ENCODE measurements at places on chromosomes 3 and 15.
A peak's percentile ranks its signal among the peaks of the same experiment; 100 is the strongest.

DNA sequence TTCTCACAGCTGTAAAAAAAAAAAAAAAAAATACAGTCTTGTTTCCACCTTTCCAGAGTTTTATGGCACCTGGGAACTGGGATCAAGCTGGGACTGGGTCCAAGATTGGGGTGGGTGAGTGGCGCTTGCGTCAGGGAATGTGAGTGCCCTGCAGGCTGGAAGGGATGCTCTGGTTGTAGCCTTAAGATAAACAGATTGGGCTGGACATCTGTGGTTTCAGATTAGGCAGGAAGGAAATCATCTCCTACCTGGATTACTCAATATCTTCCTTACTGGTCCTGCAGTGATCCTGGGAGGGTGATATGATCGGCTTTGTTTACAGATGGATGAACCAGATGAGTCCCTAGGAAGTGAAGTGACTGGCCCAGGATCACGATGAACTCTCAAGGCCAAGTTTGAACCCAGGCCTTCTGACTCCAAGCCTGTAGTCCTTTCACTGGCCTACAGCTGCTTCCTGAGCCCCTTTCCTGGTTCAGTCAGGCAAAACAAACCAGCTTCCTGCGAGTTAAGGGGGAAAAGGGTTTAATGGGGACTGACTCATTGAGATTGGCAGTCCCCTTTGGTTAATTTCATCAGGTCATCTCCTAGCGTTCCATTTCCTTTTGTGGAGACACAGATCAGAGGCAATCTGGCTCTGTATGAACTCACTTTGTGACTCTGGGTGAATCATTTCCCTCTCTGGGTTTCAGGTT, 179.8 kb downstream of the THSD4 start:
- DNase-seq = peak; percentile 51

DNA sequence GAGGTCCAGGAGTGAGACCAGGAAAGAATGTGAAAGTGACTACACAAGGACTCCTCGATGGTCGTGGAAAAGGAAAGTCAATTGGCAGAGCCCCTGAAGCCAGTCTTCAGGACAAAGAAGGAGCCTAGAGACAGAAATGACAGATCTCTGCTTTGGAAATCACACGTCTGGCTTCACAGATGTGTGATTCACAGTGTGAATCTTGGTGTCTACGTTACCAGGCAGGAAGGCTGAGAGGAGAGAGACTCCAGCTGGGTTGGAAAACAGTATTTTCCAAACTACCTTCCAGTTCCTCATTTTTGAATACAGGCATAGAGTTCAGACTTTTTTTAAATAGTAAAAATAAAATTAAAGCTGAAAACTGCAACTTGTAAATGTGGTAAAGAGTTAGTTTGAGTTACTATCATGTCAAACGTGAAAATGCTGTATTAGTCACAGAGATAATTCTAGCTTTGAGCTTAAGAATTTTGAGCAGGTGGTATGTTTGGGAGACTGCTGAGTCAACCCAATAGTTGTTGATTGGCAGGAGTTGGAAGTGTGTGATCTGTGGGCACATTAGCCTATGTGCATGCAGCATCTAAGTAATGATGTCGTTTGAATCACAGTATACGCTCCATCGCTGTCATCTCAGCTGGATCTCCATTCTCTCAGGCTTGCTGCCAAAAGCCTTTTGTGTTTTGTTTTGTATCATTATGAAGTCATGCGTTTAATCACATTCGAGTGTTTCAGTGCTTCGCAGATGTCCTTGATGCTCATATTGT, 6.0 kb downstream of the CCR2 start:
- no peak for DNase-seq

- no peak for DNase-seq
Measured at GRCh38 chr15:78620021-78620526, 722 bp downstream of the CHRNA3 start.

DNA sequence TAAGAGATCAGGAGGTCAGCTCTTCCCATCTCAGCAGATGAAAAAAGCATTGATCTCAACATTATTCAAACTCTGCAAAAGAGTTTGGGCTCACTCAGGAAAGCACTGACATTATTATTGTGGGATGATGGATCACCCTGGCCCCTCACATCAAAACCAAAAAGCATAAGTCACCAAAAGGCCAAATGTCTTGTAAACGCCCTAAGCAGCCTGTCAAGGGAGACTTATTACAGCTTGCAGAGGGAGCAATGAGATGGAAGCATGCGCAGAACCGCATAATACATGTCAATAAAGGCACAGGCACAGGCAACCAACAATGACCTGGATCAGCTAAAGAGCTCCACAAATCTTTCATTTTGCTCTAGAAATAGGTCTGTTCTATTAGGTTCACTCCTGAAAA, 4.6 kb downstream of the FSIP1 start:
- no peak for DNase-seq

- DNase-seq = no peak
Measured at GRCh38 chr3:180804916-180805315, 107.6 kb upstream of the FXR1 start.

DNA sequence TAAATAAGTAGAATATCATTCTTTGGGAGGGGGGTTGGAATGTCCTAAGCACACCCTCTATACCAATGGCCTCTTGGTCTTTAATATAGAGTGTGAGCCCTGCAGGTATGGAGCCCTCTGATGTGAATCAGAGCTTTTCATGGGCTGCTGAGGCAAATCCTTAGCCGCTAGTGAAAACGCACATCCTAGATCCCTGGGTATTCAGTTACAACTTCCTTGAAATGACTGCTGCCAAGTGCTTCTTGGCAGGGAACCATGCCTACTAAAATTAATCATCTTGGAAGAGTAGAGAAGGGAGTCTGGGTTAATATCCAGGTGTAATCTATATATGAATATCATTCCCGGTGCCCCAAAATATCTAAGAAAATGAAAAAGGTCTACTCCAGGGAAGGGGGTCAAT, 109.1 kb downstream of the POLQ start:
- DNase-seq = peak; percentile 45

GRCh38 chr3:46930166-46930944, 46.2 kb downstream of the CCDC12 start:
- no peak for DNase-seq

GRCh38 chr3:55269096-55269495, 218.0 kb downstream of the WNT5A start:
- DNase-seq = no peak

- no peak for DNase-seq
Measured at GRCh38 chr3:188589771-188590170, 435.8 kb downstream of the LPP start.

- DNase-seq = no peak
Measured at GRCh38 chr3:108300103-108300849, 3.9 kb downstream of the HHLA2 start.

GRCh38 chr3:177051411-177051810, 145.9 kb downstream of the TBL1XR1 start:
- DNase-seq = no peak

DNA sequence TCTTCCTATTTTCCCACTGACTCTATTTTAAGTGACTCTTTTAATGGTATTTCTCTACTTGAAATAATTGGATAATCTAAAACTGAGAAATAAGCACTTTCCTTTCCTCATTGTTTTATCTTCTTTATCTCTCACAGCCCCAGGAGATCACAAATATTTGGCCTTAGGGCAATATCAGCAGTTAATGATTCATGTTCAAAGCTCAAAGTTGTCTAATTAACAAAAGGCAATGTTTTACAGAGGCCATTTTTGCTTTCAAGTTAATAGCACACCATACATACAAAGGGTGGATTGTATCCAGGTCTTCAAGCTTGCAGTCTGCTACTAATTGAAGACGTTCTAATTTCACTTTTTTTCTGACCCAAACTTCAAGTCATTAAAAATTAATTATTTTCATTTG, 120.1 kb downstream of the LRRN1 start:
- DNase-seq = no peak

GRCh38 chr3:106208967-106209366, 340.2 kb upstream of the CBLB start:
- no peak for DNase-seq

- DNase-seq = peak; percentile 46
Measured at GRCh38 chr3:122890077-122890719, 95.3 kb downstream of the SLC49A4 start.

DNA sequence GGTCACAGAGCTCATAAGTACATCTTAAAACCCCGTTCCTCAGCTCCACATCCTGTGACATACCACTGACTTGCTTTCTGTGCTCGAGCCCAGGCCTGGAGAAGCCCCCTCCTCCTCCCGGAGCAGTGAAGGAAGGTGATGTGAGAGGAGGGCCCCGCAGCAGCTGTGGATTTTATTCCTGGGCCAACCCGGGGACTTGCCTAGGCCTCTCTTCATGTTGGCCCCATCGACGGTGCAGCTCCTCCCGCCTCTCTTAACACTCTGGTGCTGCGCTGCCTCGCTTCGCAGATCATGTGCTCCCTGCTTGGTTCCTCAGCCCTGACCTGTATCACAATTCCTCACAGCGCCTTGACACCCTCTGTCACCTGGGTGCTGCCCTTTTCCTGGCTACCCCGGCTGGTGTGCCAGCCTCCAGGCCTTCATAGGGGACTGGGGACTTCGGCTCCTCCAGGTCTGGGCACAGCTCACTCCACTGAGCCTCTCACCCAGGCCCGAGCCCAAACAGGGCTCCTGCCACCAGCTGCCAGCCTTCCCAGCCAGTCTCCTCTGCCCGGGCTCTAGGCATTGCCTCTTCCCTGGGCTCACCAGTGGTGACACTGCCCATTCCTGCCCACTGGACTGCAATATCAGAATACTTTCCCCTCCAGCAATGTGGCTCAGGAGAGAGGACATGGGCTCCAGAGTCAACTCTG, 21.5 kb downstream of the MAGEF1 start:
- no peak for DNase-seq

- DNase-seq = no peak
Measured at GRCh38 chr3:78249294-78249693, 1209.4 kb downstream of the ROBO2 start.

DNA sequence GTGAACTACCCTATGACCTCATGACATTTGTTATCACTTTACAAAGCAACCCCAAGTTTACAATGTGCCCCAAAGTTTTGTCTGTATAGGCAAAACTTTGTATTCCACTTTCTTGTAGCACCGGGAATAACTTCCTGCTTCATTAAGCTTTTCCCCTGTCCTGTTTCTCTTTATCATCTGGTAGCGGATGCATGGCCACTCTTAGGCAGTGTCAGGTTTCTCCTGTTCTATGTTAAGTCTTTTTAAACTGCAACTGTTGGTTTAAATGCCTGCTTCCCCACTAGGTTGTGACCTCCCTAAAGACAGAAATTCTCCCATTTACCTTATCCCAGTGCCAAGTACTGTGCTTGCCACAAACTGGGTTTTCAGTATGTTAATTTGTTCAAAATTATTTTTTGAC, 433.6 kb upstream of the DPH6 start:
- DNase-seq = no peak

DNA sequence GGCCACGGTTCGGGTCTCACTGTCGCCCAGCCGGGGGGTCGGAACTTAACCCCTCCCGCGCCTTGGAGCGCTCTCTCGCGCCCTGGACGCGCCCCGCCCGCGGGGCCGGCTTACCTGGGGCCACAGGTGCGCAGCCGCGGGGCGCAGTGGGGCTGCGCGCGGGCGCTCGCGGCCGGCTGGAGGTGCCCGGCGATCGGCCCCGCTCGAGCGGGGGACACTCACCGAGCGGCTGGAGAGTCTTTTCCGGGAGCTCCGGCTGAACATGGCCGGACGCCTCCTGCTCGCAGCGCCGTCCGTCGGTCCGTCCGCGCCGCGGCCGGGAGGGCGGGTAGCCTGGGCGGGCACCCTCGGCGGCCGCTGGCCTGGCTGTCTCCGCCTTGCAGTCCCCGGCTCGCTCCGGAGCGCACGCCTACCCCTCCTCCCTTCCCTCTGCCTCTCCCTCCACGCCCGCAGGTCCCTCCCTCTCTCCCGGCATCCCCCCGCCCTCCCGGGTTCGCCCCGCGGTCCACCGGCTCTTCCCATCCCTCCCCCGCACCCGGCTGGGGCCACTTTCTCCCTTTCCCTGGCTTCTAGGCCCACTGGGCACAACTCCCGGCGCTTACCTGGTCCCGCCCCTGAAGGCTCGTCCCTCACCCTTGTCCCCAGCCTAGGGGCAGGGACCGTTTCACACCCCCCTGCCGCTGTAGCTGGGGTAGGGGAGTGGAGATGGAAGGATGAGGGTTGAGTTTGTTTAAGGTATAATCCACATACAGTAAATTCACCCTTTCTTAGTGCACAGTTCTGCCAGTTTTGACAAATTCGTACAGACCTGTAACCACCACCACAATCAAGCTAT, 220.1 kb upstream of the PRICKLE2 start:
- DNase-seq = no peak

DNA sequence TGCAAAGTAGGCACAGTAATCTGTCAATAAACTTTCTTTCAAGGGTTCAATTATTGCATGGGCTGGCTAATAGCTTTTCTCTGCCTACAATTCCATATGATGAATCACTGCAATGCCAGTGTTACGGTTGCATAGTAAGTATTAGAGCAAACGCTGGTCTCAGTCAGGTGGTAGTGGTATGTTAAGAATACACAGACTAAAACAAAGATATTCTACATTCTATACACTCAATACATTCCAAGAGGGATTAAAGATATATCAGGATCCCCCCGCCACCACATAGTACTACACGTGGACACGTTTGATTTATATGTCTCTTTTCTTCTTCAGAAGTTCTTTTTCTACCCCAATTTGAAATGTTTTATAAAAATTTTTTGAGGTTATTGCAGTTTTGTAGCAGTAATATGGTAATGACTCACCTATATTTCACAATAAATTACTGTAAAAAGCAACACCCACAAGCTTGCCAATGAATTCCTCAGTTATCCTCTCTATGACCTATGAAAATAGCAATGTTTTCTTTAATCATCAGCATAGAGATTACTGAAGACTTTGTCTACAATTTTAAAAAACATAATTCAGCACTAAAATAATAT, 68.2 kb downstream of the CD200R1L start:
- DNase-seq = no peak

DNA sequence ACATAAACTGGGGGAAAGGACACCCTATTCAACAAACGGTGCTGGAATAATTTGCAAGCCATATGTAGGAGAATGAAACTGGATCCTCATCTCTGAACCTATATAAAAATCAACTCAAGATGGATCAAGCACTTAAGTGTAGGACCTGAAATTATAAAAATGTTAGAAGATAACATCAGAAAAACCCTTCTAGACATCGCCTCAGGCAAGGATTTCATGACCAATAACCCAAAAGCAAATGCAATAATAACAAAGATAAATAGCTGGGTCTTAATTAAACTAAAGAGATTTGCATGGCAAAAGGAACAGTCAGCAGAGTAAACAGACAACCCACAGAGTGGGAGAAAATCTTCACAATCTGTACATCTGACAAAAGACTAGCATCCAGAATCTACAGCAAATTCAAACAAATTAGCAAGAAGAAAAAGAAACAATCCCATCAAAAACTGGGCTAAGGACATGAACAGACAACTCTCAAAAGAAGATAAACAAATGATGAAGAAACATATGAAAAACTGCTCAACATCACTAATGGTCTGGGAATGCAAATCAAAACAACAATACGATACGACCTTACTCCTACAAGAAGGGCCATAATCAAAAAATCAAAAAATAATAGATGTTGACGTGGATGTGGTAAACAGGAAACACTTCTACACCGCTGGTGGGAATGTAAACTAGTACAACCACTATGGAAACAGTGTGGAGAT, 408.7 kb downstream of the CNTN6 start:
- DNase-seq = no peak

DNA sequence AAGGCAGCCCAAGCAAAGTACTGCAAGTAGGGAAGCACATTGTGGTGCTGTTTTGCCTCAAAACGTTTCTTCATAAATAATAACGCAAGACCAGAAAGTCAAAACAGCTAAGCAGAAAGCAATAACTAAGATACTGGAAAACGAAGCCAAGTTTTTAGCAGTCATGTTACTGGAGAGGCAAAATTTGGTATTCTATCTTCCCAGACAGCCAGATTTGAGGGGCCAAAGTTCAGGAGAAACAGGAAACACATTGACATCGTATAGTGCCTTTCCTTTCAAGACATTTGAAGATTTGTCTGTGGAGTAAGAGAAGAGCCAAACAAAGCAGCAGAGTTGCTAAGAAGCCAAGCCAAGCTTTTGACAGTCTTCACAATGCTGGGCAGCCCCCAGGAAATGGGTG, 843.6 kb upstream of the NECTIN3 start:
- no peak for DNase-seq
